NCI-H774 (cell line): ENCODE measurements at places on chromosomes 16 and 17.

- DNase-seq: peak; percentile 0
Measured at GRCh38 chr17:17729620-17730249, 48.5 kb downstream of the RAI1 start.

DNA sequence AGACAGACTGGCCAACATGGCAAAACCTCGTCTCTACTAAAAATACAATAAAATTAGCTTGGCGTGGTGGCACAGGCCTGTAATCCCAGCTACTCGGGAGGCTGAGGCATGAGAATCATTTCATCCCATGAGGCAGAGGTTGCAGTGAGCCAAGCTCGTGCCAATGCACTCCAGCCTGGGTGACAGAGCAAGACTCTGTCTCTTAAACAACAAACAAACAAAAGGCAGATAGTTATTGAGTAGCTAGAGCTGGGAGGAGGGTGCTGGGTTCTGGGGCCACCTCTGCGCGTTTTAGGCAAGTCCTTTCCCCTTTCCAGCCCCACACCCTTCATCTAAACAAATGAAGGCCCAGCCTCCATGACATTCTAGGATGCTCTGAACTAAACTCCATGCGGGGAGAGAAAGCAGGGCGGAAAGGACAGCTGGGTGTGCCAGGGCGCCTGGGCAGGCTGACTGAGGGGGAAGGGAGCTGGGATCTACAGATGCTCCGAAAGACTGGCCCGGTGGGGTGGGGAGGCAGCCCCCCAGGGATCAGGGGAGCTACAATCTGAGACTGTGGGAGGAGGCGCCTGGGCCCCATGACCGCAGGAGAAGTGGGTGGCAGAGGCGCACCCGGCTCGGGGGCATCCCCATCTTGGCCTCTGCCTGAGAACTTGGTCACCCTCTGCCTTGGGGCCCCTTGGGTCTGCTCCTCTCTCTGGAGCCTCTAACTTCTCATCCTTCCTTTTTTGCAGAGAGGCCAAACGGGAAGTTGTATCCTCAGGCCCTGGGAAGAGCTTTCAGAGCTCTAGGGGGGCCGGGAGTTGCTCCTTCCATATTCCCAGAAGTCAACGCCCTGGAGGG is 910 bp downstream of the ITGAL start:
- no peak for DNase-seq

DNA sequence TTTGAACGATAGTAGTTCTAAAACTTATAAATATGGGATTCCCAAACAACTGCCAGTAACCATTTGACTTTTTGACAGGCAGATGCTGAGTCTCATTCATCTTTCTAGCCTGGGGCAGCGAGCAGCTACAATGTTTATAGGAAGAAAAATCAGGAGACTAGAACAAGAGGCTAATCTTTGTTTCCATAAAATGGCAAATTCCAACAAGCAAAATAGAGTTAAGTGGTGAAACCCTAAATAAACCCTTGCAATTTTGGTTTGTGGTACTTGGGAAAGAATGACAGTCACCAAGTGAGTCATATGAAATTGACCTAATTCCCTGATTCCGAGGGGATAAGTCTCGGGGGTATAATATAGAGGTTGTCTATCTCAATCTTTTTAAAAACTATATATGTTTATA is 27.3 kb upstream of the HS3ST2 start:
- DNase-seq: no peak

DNA sequence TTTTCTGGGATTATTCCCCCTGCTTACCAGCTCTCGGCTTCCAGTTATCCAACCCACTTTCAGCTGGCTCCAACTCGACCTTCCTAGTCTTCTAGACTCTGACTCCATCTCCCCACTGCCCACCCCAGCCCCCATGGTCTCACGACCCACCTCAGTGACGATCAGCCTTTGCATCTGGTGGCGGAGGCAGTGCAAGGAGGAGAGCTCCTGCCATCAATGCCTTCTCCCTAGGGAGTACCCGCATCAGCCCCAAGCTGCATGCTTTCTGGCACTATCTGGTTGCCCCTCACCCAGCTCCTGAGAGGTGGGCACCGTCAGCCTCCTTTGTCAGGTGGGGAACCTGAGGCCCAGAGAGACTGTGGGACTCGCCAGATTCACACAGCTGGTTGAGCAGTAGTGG is 72.6 kb upstream of the RPL38 start:
- no peak for DNase-seq

GRCh38 chr16:46866286-46866685 is 17.9 kb upstream of the GPT2 start:
- DNase-seq: no peak

- no peak for DNase-seq
Measured at GRCh38 chr16:12205378-12206097, 229.0 kb downstream of the SNX29 start.

DNA sequence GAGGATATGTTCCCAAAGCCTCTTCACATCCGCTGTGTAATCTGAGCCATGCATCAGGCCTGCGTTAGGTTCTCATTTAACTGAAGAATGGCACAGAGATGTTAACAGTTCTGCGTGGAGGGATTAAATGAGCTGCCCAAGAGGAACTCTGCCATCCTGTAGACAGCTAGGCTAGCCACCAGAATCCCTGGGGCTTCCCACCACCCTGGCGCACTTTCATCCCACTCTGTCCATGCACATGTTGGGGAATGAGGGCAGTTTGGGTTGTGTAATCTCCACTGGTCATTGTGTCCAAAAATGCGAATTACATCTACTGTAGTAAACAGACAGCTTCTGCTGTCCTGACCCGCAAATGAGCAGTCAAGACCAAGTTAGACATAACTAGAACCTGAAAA is 1.0 kb upstream of the GLG1 start:
- DNase-seq: no peak

GRCh38 chr16:31108794-31109558 is 790 bp downstream of the BCKDK start:
- no peak for DNase-seq

DNA sequence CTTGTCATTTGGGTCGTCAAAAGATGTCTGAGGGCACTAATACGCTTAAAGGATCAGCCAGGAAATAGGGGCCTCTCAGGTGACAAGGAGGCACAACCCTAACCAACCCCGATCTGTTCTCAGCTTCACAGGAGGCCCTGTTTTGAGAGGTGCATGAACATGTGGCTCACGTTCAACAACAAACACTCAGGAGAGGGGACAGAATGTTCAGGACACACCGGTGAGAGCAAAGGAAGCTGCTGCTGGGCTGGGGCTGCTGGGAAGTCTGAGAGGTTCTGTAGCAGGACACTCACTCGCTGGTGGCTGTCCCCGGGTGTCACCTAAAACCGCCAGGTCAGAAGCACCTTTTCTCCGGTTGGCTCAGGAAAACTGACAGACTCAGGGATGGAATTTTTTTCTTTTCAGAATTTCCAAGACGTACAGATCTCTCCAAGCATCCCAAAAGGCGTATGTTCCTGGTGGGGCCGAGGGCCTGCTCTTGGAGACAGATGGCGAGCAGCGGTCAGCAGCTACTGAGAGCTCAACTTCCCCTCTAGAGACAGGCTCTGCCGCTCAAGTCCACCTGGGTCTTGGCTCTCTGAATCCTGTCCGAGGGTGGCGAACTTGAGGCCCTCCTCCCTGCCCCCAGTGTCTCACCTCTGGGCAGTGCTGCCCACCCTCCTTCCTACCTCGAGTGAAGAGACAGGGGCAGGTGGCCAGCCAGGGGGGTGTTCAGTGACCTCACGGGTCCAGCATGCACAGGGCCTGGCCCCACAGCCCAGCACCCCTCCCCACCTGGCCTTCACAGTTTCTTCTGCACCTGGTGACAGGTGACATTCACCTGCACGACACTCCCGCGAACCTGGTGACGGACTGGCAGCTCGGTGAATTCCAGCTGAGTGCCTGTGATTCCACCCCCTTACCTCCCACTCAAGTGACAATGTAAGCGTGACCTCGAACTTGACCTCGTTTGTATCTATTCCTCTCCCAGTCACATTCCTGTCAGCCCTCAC is 22.9 kb downstream of the CLUH start:
- no peak for DNase-seq

GRCh38 chr17:81254955-81255717 is 16.0 kb downstream of the NDUFAF8 start:
- no peak for DNase-seq

DNA sequence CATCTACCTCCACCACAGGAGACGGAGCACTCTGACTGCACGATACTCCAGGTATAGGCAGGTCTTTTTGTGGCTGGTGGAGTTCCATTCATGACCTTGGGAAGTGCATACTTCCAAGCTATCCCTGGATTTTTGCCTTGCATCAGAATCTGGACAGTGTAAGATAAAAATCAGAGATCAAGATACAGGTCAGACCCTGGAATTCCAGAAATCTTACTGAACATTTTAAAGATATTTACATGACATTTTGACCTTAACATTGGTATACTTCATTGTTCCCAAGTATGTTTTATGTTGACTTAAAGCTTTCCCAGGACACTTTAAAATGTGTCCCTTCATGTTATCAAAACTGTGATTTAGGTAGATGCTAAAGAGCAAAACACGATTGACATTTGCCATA is 101.0 kb downstream of the SYCE1L start:
- DNase-seq: no peak

- no peak for DNase-seq
Measured at GRCh38 chr17:29235904-29236303, 10.8 kb upstream of the CRYBA1 start.

DNA sequence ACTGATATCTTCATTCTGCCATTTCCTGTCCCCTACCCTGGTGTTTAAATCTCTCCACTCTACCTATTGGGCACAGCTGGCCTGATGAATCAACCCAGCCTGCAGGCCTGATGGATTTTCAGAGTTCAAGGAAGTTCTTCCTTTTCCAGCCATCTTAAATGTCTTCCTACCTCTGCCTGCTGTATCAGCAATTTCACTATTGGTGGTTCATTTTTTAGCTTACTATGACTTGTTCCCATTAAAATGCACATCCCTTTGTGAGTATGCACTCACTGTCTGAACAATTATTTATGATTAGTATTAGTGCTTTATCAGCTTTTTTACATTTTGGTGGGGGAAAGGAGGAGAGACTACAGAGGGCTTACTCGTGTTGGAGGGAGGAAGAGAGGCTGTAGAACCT is 48.6 kb upstream of the CRHR1 start:
- no peak for DNase-seq

DNA sequence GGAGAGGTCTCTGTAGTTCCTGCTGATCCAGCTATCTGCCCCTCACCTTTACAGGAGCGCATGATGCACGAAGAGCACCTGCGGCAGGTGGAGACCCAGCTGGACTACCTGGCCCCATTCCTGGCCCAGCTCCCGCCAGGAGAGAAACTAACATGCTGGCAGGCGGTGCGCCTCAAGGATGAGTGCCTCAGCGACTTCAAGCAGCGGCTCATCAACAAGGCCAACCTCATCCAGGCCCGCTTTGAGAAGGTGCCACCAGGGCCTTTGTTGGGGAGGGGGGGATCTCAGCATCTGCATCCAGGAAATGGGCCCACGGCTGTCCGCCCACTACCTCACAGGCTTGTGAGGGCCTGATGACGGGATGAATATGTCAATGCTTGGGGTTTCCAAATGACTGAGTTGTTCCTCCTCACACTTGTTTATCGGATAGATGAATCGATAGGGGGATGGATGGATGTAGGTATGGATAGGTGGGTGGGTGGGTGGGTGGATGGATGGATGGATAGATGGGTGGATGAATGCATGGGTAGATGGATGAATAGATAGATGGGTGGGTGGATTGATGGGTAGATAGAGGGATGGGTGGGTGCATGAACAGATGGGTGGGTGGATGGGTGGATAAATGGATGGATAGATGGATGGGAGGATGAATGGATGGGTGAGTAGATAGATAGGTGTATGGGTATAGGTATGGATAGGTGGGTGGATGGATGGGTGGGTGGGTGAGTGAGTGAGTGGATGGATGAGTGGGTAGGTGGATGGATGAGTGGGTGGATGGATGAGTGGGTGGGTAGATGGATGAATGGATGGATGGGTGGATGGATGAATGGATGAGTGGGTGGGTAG is 7.0 kb upstream of the KATNB1 start:
- DNase-seq: no peak

- no peak for DNase-seq
Measured at GRCh38 chr17:38925263-38925995, at the start of gene LASP1NB. LASP1NB (plus strand) TSS chr17:38925614.

- no peak for DNase-seq
Measured at GRCh38 chr17:6910987-6911603, 79.6 kb upstream of the TEKT1 start.

- no peak for DNase-seq
Measured at GRCh38 chr16:80997139-80997798, 9.4 kb downstream of the CMC2 start.

DNA sequence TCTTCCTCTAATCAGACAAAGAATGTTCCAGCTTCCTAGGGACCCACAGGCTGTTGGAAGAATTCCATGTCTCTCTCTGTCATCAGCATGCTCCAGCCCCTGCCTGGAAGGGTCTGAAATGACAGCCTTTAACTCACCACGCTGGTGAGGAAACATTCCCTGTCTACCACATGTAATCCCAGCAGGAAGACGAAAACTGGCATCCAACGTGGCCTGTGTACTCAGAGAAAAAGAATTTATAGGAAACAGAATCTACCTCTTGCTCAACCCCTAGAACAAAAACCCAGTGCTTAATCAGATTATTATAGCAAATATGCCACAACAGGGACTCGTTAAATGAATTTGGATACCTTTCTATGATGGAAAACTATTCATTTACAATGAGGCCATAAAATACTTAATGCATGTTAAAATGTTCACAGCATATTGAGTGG is 147.3 kb upstream of the FOXF1 start:
- DNase-seq: no peak

DNA sequence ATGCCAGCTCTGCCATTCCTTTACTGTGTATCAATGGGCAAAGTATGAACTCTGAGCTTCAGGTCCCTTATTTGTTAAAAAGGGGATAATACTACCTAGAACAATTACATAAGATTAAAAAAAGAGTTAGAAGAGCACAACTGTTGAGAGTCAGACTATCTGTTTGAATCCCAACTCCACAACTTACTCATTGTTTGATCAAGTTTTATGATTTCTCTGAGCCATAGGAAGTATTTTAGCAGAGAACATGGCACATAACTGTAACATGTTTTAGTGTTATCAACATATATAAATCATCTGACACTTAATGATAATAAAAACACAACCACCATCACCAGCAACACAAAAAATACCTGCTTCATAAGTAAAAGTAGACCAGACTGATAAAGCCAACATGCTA is 421.3 kb downstream of the ZFHX3 start:
- no peak for DNase-seq

DNA sequence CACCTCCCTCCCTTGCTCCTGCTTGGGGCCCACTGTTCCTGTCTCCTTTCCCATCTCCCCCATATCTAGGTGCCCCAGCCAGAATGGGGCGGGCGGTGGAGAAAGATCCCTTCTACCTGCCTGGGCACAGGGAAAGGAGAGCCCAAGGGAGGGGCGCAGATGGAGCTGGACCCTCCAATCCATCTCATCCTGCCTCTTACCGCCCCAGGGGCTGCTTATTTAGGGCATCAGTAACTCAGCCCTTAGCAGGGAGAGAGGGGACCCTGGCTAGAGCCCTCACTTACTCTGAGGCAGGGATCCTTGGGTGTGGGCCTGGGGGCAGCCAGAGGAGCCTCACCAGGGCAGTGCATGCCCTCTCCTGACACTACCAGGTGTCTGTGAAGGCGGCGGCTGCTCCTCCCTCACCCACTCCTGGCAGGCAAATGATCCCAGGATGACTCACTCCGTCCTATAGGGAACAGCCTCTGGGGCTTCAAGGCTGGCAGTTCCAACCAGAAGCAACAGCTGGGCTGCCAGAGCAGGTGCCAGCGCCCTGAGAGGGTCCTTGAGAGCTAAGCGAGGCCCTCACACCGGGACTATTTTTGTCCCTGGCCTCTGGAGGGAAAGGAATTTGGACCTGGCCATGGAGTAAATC is 16.3 kb upstream of the BCAR1 start:
- peak; percentile 29 for DNase-seq
